Sigmoid colon (tissue), 7 donors: ENCODE measurements at places on chromosomes 4 and X.

- no peak overlapping the region for H3K4me3 ChIP-seq
- H3K36me3 ChIP-seq: no peaks in the 10 kb centered on the region
- H3K27ac ChIP-seq: no peak overlapping the region
- DNase-seq: no peak
- no peaks in the 10 kb centered on the region for H3K27me3 ChIP-seq
Observed at GRCh38 chr4:42489095-42489494, 91.8 kb downstream of the SHISA3 start.

GRCh38 chr4:91984466-91984865 lies 319.3 kb upstream of the GRID2 start:
- H3K27ac ChIP-seq: no peak overlapping the region
- H3K36me3 ChIP-seq: no peaks in the 10 kb centered on the region
- no peaks in the 10 kb centered on the region for H3K4me1 ChIP-seq
- no peak overlapping the region for H3K4me3 ChIP-seq
- no peak for DNase-seq
- no peaks in the 10 kb centered on the region for H3K27me3 ChIP-seq

DNA sequence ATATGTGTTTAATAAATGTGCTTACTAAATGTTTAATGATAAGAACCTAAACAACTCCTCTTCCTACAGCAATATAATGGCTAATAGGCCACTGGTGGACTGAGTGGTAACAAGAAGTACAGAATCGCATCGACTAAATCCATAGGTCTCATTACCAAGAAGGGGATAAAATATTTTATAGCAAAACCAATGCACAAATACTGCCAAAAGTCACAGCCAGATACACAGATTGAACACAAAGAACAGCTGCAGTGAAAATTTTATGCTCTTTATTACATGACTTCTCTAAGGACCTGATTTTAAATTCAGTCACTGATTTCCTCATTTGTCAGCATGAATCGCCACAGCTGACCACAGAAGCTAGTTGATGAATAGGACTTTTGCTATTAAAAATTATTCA lies 285.4 kb downstream of the DHX15 start:
- no peaks in the 10 kb centered on the region for H3K36me3 ChIP-seq
- DNase-seq: no peak
- no peaks in the 10 kb centered on the region for H3K4me1 ChIP-seq
- no peak overlapping the region for H3K27ac ChIP-seq
- no peak overlapping the region for H3K4me3 ChIP-seq
- H3K27me3 ChIP-seq: no peaks in the 10 kb centered on the region

DNA sequence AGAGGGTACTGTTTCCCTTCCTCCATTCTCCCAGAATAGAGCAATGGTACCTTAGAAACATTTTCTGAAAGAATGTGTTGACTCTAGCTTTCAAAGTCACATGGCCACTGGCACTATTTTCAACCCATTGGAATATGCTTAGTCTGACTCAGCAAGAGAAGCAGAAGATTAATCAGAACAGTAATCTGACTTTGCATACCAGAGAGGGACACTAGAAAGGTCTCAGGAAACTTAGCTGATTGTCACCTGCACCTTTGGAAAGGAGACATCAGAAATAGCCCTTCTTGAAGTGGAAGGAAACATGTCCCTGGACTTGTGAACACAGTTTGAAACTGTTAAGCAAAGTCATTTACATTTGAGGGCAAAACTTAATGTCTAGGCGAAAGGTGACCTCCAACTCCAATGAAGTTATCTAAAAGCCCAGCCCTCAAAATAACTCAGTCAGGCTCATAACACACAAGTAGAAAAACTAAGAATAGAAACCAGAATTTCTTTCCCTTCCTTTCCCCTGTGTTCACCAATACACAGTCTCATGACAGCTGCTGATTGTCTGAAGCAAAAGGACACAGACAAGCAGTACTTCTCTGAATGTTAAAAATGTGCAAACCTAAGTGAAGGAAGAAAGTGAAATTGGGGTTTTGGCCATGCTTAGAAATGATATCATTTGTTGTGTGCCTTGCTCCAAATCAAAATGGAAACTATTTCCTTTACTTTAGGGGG lies 270.8 kb downstream of the GRIA3 start:
- no peaks in the 10 kb centered on the region for H3K36me3 ChIP-seq
- DNase-seq: no peak
- H3K27ac ChIP-seq: no peak overlapping the region
- no peaks in the 10 kb centered on the region for H3K4me1 ChIP-seq
- no peak overlapping the region for H3K4me3 ChIP-seq

DNA sequence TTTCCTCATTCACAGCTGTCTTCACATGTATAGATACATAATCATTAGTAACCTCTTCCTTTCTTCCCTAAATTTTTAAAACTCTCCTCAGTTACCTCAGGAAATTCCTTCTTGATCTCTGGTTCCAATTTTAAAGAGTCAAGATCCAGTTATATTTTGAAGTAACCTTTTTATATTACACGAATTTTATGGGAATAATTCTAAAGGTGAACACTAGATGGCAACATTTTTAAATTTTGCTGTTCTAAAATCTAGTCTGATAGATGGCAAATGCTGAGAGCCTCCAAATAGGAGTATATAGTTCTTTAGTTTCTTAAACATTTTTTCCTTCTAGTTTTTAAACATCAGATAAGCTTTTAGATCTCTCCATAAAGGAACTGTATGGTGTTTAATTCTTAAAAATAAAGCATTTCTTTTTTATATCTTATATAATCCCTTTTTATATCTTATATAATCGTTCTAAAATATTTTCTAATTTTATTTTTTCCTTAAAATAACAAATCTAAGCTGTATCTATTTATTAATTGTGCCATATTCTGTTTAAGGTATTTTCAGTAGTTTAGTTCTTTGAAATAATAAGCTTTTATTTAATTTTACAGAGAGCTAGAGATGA lies 37.9 kb upstream of the PAPSS1 start:
- no peak for DNase-seq
- H3K36me3 ChIP-seq: no peaks in the 10 kb centered on the region
- H3K4me3 ChIP-seq: no peak overlapping the region
- no peaks in the 10 kb centered on the region for H3K27me3 ChIP-seq

DNA sequence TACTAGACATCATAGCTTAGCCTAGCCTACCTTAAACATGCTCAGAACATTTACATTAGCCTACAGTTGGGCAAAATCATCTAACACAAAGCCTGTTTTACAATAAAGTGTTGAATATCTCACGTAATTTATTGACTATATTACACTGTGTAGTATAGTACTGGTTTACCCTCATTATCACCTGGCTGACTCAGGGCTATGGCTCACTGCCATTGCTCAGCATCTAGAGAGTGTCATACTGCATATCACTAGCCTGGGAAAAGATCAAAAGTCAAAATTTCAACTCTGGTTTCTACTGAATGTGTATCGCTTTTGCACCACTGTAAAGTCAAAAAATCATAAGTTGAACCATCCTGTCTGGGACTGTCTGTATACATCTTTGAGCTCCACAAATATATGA lies 78.6 kb downstream of the CEP44 start:
- no peaks in the 10 kb centered on the region for H3K36me3 ChIP-seq
- no peaks in the 10 kb centered on the region for H3K27me3 ChIP-seq
- peaks cover 4% of the 10 kb centered on the region for H3K4me1 ChIP-seq
- no peak overlapping the region for H3K4me3 ChIP-seq
- H3K27ac ChIP-seq: no peak overlapping the region

DNA sequence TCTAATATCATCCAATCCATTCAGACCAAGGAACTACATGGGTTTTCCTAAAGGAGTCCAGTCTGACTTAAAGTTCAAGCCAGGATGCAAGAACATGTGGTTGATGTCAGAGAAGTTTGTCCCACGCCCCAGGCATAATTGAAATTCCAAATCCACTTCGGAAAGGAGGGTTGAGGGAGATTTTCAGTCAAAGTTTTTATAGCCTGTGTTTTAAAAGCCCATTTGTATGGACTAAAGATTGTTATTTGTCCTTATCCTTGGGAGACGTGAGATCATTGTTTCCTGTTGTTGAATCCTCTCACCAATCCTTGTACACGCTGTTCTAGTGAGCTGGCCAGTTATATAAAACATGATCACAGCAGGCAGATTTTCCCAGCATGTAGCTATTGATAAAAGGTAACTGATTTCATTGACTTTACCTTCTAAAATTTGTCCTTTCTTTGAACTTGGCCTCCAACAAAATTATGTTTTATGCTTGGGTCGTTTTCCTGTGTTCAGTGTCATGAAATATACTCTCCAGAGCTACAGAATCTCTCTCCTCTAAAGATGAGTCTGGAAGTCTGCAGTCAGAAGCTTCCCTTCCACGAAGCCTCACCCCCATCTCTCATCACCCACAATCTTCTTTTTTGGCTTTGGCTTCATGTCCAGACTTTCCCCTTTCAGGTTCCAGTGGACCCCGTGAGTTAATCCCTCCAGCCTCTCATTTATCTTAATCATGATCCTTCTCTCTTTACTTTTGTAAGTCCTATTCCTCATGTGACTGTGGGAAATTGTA lies 92.9 kb downstream of the ATP10D start:
- no peaks in the 10 kb centered on the region for H3K4me1 ChIP-seq
- H3K27me3 ChIP-seq: no peaks in the 10 kb centered on the region
- H3K4me3 ChIP-seq: no peak overlapping the region
- H3K27ac ChIP-seq: peak overlapping the region; percentile 62
- peaks cover 39% of the 10 kb centered on the region for H3K36me3 ChIP-seq

GRCh38 chr4:19230906-19231545 lies 1020.7 kb upstream of the SLIT2 start:
- no peaks in the 10 kb centered on the region for H3K27me3 ChIP-seq
- no peaks in the 10 kb centered on the region for H3K36me3 ChIP-seq
- no peak overlapping the region for H3K4me3 ChIP-seq
- no peak overlapping the region for H3K27ac ChIP-seq
- DNase-seq: no peak
- H3K4me1 ChIP-seq: no peaks in the 10 kb centered on the region

DNA sequence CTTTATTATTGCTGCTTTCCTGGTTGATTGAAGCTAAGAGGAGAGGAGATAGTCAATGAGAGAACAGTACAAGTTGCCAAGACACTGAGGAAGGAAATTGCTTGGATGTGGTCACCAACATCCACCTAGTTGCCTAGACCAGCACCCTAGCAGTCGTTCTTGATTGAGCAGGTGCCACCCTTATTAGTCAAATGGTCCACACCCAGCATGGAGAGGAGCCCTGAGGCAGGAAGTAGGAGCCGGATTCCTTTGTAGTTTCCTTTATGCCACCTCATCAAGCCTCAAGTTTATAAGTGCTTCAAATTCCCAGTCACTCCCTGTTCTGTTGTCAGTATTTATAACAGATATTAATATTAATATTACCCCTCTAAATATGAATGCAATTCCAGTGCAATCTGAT lies 19.1 kb downstream of the PAGE2 start:
- DNase-seq: no peak
- H3K27me3 ChIP-seq: no peaks in the 10 kb centered on the region
- no peak overlapping the region for H3K4me3 ChIP-seq
- no peak overlapping the region for H3K27ac ChIP-seq

DNA sequence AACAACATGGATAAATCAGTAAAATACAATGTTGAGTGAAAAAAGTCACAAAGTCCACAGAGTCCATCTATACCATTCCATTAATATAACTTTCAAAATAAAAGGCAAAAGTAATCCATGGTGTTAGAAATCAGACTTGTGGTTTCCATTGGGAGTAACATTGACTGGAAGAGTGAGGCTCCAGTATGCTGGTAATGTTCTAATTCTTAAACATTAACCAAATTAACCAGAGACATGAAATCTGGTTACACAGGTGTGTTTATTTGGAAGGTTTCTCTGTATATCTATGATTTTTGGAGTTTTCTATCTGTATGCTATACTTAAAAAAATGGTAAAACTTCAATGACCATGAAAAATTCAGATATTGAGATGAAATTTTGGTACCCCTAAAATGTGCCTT lies 42.6 kb downstream of the SULT1B1 start:
- H3K36me3 ChIP-seq: no peaks in the 10 kb centered on the region
- H3K4me3 ChIP-seq: no peak overlapping the region
- DNase-seq: no peak
- no peak overlapping the region for H3K27ac ChIP-seq
- H3K27me3 ChIP-seq: no peaks in the 10 kb centered on the region
- H3K4me1 ChIP-seq: no peaks in the 10 kb centered on the region

DNA sequence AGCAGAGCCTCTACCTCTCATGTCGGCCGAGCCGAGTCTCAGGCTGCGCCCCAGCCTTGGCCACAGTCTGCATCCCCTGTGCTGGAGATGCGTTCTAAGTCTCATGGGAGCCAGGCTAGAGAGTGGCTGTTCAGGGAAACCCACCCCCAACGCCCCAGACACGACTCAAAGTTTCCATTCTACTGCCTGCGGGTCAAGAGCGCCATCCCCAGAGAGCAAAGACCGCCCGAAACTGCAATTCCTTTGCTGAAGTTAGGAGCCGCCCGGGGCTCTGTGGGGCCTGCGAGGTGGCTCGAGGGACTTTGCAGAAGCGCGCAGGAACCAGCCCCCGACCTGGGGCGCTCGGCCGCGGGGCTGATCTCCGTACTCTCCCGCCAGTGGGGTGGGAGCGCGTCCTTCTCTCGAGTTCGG lies 10.0 kb upstream of the ELF4 start:
- DNase-seq: no peak
- H3K36me3 ChIP-seq: no peaks in the 10 kb centered on the region
- peak overlapping the region; percentile 46 for H3K4me3 ChIP-seq
- H3K27me3 ChIP-seq: no peaks in the 10 kb centered on the region
